ENCODE measurements at places on chromosomes 5 and 9. TPM values are rescaled to one million over a fixed set of nuclear protein-coding genes. Genes with fewer than 3 reads are reported as not detected.

Gene PCAT7
- 0.79 TPM for total RNA-seq

Gene DMRT3
- total RNA-seq, result not detected

Gene ECSCR
- total RNA-seq, result not detected

Gene CDK9
- 43.2 TPM for total RNA-seq

Gene ARHGEF37
- 1.5 TPM for total RNA-seq

Gene ZNF366
- not detected for total RNA-seq

Gene MAP3K1
- 1.7 TPM for total RNA-seq

Gene ZFR
- 67.9 TPM for total RNA-seq

Gene BTNL3
- not detected for total RNA-seq

Gene SLC38A9
- 24.5 TPM for total RNA-seq

Gene ELOVL7
- 12.0 TPM for total RNA-seq

Gene MACROH2A1
- 206 TPM for total RNA-seq

Gene MGAT1
- total RNA-seq, result 87.7 TPM

Gene STPG3
- total RNA-seq, result not detected

Gene IL9
- not detected for total RNA-seq

Gene C1QTNF3
- 0.33 TPM for total RNA-seq

Gene PCA3
- not detected for total RNA-seq

Gene BSPRY
- not detected for total RNA-seq

Gene TMEM8B
- total RNA-seq, result 1.8 TPM

Gene RAI14
- total RNA-seq, result 79.4 TPM

Gene CCL27
- total RNA-seq, result not detected

Gene CSF2
- 0.36 TPM for total RNA-seq

Gene PDZD2
- 0.19 TPM for total RNA-seq

Gene BNIP1
- 17.3 TPM for total RNA-seq

Gene AGXT2
- not detected for total RNA-seq

Gene INSL6
- not detected for total RNA-seq

Gene MTMR12
- total RNA-seq, result 18.8 TPM

Gene GRIN3A
- not detected for total RNA-seq

Gene CCDC192
- not detected for total RNA-seq

Gene CTXN3
- not detected for total RNA-seq

Gene PCDHGA3
- not detected for total RNA-seq

Gene NKD2
- total RNA-seq, result 12.5 TPM

Gene IL4
- total RNA-seq, result not detected

Gene CD14
- 5.1 TPM for total RNA-seq

Gene PRR16
- not detected for total RNA-seq

Gene PCDHGC5
- not detected for total RNA-seq

Gene SMAD5
- 20.1 TPM for total RNA-seq

Gene CDC25C
- 13.5 TPM for total RNA-seq
